ENCODE measurements at places on chromosomes 7 and 10. TPM values are rescaled to one million over a fixed set of nuclear protein-coding genes. Genes with fewer than 3 reads are reported as not detected.
A peak's percentile ranks its signal among the peaks of the same experiment; 100 is the strongest.

DNA sequence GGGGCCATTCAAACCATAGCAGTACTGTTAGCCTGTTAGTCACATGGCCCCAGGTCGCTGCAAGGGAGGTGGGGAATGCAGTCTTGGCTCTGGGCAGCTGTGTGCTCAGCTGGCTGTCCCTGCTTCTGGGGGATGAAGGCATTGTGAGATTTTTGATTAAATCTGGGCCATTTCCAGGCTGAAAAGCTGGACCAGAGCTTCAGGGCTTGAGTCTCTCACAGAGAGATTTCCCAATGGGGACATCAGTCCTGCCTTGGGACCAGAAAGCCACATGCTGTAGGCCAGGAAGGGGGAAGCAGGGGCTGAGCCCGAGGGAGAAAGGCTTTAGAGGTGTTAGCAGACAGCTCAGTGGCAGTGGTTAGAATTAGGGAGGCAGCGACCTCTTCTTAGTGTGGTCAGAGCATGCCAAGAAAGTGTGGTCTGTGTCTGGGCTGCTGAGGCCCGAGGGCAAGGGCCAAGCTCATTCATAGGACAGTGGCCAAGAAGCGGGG, 33.6 kb downstream of the PALD1 start:
- H3K27me3 ChIP-seq = peaks cover 93% of the 10 kb centered on the region
- no peak overlapping the region for H3K4me3 ChIP-seq
- no peaks in the 10 kb centered on the region for H3K36me3 ChIP-seq
- DNase-seq = no peak
- H3K4me1 ChIP-seq = peaks cover 3% of the 10 kb centered on the region

TTYH3 gene
- total RNA-seq = 4.9 TPM

PILRB gene
- 45.3 TPM for total RNA-seq

DNA sequence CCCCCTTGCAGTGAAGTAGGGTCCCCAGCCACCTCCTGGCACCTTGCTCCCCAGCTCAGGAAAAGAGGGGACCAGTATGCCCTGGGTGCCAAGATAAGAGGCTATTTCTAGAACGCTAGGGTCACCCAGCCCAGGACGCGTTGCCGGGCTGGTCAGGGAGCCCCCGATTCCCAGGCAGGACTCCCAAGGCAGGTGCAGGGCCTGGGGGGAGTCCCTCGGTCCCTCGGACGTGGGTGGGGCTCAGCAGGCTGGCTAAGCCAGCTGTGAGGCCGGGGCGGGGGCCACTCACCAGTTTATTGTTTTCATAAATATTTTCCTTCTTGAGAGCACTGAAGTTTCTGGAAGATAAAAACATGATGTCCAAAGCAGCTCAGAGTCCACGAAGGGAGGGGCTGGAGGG, 9.3 kb downstream of the MICALL2 start:
- H3K27ac ChIP-seq = no peak overlapping the region
- no peak overlapping the region for H3K4me3 ChIP-seq
- DNase-seq = peak; percentile 27
- H3K27me3 ChIP-seq = no peaks in the 10 kb centered on the region

- no peak overlapping the region for H3K4me3 ChIP-seq
- no peaks in the 10 kb centered on the region for H3K4me1 ChIP-seq
- no peaks in the 10 kb centered on the region for H3K27me3 ChIP-seq
- no peak for DNase-seq
- H3K27ac ChIP-seq = no peak overlapping the region
These were observed 14.4 kb upstream of the RBM20 start for GRCh38 chr10:110629680-110630191.

- H3K36me3 ChIP-seq = no peaks in the 10 kb centered on the region
- no peak overlapping the region for H3K4me3 ChIP-seq
These were observed 141.6 kb downstream of the ADARB2 start for GRCh38 chr10:1595726-1596125.

DNA sequence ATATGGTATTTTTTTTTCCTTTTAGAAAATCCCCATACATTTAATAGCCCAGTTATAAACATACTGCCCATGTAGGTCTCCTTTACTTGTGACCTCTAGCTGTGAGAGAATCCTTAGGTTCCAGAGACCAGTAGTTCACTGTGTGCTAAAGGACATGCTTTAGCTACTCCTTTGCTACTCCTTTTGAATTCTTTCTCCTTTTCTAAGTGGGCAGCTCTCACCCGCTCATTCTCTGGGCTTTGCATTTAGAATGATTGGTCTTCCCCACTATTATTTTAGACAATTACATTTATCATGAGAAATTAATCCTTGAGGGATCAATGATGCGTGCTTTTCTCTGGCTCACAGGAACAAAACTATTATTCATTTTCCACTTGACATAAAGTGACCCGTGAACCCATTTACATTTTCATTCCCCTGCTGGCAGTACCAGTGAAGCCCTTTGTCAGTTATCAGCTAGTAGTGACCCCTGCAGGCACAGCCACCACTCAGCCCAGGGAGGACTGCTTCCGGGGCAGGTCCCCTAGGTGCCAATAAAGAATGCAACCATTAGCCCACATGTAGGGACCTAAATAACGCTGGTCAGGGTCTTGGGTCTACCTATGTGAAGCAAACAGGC, 844.3 kb downstream of the CNTNAP2 start:
- no peak overlapping the region for H3K4me3 ChIP-seq
- no peaks in the 10 kb centered on the region for H3K4me1 ChIP-seq
- H3K27ac ChIP-seq = no peak overlapping the region

GRID1 gene
- 7.1 TPM for total RNA-seq

DNA sequence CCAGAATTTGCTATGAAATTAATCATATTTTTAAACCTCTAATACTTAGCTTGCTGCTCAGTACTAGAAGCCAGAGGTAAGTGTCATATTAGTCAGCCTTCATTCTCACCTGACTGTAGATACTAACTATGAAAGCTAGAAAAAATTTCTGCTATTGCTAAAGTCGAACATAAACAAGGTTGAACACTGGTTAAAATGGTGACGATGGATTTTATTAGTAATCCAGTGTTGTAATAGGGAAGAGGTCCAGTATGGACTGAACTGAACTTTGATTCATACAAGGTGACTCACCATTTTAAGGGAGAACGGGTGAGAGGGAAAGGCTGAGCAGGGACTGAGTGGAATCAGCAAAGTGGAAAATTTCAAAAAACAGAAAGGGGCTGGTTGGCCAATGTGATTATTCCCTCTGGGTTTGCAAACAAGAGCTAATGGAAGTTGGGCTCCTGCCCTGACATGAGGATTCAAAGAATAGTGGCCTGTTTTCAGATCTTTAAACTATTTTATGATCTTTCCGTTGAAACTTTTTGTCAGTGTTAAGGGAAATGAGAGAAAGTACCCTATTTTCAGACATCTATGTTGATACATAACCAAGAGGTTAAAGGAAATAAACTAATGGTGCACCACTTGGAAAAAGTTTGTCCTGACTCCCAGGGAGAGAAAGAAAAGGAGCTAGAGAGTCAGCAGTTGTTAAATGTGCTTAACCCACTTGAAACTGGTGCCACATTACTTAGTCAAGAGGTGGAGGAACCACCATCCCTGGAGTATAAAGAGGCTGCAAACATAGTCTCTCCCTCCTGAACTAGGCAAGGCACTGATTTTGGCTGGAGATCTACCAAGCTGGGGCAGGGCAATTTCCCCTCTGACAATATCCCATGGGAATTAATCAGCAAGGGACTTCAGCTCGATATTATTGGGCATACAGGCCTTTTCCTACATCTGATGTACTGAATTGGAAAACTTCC, 15.3 kb upstream of the AKR1C1 start:
- no peaks in the 10 kb centered on the region for H3K36me3 ChIP-seq
- peaks cover 1% of the 10 kb centered on the region for H3K4me1 ChIP-seq
- DNase-seq = no peak
- H3K27me3 ChIP-seq = no peaks in the 10 kb centered on the region

- no peaks in the 10 kb centered on the region for H3K36me3 ChIP-seq
- H3K27me3 ChIP-seq = no peaks in the 10 kb centered on the region
- H3K4me3 ChIP-seq = no peak overlapping the region
- no peak for DNase-seq
- H3K27ac ChIP-seq = no peak overlapping the region
These were observed 29.9 kb downstream of the CDK14 start for GRCh38 chr7:90626013-90626412.

BHLHA15 gene
- total RNA-seq = 2.4 TPM

GRCh38 chr7:158672975-158673374, 31.6 kb downstream of the NCAPG2 start:
- peaks cover 87% of the 10 kb centered on the region for H3K36me3 ChIP-seq
- H3K4me1 ChIP-seq = no peaks in the 10 kb centered on the region
- no peak overlapping the region for H3K27ac ChIP-seq
- no peak for DNase-seq
- H3K4me3 ChIP-seq = no peak overlapping the region

DNA sequence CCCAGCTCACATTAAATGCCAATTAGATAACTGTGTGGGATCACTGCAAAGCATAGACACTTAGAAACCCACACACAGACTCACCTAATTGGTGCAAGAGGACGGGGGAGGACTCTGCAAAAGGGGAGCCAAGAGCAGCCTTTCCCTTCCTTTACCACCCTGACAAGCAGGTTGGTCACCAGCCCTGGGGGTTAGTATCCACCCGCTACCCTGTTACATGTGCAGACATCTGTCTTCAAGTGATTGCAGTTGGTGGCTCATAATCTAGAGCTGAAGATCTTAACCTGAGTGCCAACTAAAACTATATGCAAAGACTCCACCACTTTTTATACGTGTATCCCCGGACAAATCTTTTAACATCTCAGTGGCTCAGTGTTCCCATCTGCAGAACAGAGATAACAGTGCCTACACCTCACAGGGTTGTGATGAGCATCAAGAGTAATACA, 56.9 kb downstream of the SORBS1 start:
- H3K27ac ChIP-seq = no peak overlapping the region
- no peaks in the 10 kb centered on the region for H3K36me3 ChIP-seq
- DNase-seq = peak; percentile 28
- peaks cover 13% of the 10 kb centered on the region for H3K4me1 ChIP-seq

DNA sequence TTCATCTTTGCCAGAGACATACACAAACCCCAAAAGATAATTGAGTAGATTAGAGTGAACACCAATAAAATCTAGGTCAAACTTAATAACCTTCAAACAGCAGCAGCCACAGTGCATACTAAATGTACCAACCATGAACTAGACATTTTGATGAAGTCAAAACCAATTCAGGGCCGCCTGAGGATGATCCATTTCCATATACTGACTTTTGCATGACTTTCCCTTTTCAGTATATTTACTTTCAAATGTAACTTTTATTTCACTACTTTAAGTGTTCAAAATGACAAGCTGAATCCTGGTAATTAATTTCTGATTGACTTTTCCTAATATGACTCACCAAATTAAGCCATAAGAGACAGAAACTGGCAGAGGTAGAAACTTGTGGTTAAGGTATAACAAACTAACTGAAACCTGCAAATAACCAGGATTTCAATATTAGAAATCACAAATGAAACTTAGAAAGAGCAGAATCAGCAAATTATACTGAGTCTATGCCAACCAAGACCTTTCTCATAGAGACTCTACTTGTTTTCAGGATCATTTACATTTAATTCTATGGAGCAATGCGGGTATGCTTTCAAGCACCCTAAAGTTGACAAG, 171.9 kb upstream of the LRRN3 start:
- no peak overlapping the region for H3K4me3 ChIP-seq
- H3K4me1 ChIP-seq = no peaks in the 10 kb centered on the region
- H3K27ac ChIP-seq = no peak overlapping the region
- H3K27me3 ChIP-seq = no peaks in the 10 kb centered on the region
- DNase-seq = no peak

IFIT3 gene
- 0.69 TPM for total RNA-seq

DNA sequence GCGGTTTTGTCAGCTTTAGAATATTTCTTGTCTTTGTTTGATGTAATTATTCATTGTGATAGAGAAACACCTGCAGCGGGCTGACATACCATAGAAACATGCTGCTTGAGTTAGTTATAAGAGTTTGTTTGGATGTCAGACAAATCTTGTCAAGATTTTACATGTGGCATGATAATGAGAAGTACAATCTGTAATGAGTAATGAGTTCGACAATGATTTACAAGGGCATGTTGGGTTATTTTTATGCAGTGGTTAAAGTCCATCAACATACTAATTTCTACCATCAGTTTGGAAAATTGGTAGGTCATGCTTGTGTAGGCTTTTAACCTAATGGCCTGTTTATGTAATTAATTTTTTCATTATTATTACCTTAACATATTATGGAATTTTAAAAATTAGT, 31.3 kb downstream of the FZD1 start:
- H3K36me3 ChIP-seq = no peaks in the 10 kb centered on the region
- peaks cover 5% of the 10 kb centered on the region for H3K4me1 ChIP-seq
- no peak for DNase-seq
- H3K27me3 ChIP-seq = no peaks in the 10 kb centered on the region
- H3K27ac ChIP-seq = no peak overlapping the region
- no peak overlapping the region for H3K4me3 ChIP-seq

DNA sequence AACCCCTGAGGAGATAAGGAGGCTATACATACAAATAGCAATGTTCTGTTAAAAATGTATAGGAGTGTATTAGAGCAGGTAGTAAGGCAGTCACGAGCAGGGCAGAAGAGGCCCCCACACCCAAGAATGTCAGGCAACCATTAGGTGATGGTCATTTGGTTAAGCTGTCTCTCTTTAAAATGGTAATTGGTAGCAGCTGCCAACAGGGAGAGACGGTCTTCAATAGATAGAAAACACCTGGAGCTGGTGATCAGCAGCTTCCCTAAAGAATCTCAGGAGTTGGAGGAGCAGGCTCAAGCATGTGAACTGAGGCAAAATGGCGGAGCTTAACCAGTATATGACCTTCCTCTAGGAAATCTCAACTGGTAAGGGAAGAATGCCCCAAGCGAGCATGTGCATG, 26.4 kb upstream of the HTR5A start:
- no peak overlapping the region for H3K27ac ChIP-seq
- H3K36me3 ChIP-seq = no peaks in the 10 kb centered on the region
- peaks cover 24% of the 10 kb centered on the region for H3K27me3 ChIP-seq
- H3K4me1 ChIP-seq = no peaks in the 10 kb centered on the region

GRCh38 chr10:132846631-132847415, 60.9 kb upstream of the NKX6-2 start:
- H3K27me3 ChIP-seq = peaks cover 60% of the 10 kb centered on the region
- H3K4me3 ChIP-seq = no peak overlapping the region
- no peaks in the 10 kb centered on the region for H3K4me1 ChIP-seq
- no peak overlapping the region for H3K27ac ChIP-seq
- H3K36me3 ChIP-seq = no peaks in the 10 kb centered on the region
- no peak for DNase-seq

DNA sequence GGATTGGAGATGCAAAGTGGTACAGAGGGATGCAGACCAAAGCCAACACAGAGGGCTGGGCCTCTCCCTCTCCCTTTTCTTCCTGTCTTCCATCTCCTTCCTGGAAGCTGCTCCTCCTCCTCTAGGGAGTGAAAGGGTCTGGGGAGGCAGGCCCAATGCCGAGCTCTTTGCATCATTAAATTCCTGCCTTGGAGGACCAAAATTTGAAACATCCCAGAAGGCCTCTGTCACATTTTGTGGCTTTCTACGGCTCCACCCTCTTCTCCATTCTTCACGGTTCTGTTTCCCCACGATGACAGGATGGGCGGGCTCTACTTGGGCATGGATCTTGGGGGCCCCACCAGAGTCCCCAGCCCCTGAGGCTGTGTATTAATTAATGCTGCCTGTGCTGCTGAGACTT, 76.4 kb downstream of the NEURL1 start:
- H3K27ac ChIP-seq = no peak overlapping the region
- H3K36me3 ChIP-seq = no peaks in the 10 kb centered on the region
- no peak for DNase-seq
- peaks cover 4% of the 10 kb centered on the region for H3K4me1 ChIP-seq

PDZD7 gene
- 0.09 TPM for total RNA-seq

- H3K4me3 ChIP-seq = no peak overlapping the region
- no peaks in the 10 kb centered on the region for H3K4me1 ChIP-seq
- H3K36me3 ChIP-seq = no peaks in the 10 kb centered on the region
- H3K27ac ChIP-seq = no peak overlapping the region
These were observed 228.7 kb upstream of the KLF6 start for GRCh38 chr10:4013651-4014121.

GRCh38 chr7:14734839-14735321, 167.7 kb downstream of the DGKB start:
- no peak overlapping the region for H3K4me3 ChIP-seq
- H3K36me3 ChIP-seq = no peaks in the 10 kb centered on the region
- no peaks in the 10 kb centered on the region for H3K4me1 ChIP-seq
- no peak overlapping the region for H3K27ac ChIP-seq
- no peak for DNase-seq

ADCYAP1R1 gene
- not detected for total RNA-seq
